Hepatocyte (in vitro differentiated cells): ENCODE measurements at places on chromosomes 12 and 14. TPM values are rescaled to one million over a fixed set of nuclear protein-coding genes. Genes with fewer than 3 reads are reported as not detected.

DNA sequence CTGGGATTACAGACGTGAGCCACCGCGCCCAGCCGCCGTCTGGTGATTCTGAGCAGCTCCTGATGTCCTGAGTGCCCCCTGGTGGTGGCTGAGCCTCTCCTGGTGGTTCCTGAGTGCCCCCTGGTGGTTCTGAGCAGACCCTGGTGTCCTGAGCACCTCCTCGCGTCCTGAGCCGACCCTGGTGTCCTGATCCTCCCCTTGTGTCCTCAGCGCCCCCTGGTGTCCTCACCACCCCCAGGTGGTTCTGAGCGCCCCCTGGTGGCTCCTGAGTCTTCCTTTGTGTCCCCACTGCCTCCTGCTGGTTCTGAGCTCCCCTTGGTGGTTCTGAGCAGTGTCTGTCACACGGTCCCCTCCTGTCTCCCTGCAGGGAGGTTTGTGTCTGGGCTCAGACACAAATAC is 1304.9 kb downstream of the TMEM121 start:
- no peaks in the 10 kb centered on the region for H3K36me3 ChIP-seq
- no peaks in the 10 kb centered on the region for H3K27me3 ChIP-seq

DNA sequence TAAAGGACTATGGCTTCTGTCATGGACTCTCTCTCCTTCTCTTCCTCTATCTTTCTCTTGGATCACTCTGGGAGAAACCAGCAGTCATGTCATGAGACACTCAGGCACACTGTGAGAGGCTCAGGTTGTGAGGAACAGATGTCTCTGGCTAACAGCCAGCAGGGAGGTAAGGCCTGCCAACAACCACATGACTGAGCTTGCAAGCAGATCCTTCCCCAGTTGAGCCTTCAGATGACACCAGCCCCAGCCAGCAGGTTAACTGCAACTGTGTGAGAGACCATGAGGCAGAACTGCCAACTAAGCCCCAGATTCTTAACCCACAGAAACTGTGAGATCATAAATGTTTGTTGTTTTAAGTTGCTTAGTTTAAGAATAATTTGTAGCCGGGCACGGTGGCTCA is 90.6 kb downstream of the VCPKMT start:
- H3K4me1 ChIP-seq: no peaks in the 10 kb centered on the region
- no peak overlapping the region for H3K27ac ChIP-seq
- H3K36me3 ChIP-seq: no peaks in the 10 kb centered on the region

DNA sequence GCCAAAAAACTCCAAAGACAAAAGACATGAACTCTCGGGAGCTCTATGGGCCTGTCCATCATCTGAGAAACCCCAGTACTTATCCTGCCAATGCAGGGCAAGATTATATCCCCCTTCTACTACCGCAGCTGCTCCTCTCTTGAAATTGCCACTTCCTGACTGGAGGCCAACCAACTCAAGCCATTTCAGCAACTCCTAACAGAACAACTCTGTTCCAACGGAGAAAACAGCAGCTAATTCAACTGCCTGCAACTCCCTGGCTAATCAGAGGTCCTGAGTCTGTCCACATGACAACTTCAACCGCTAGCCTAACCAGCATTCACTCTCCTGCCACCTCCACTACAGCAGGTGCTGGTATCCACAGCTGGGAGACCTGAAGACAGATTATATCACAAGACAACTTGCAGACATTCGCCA is 24.1 kb downstream of the CEP83 start:
- no peak for DNase-seq
- no peak overlapping the region for H3K27ac ChIP-seq
- no peaks in the 10 kb centered on the region for H3K36me3 ChIP-seq
- no peaks in the 10 kb centered on the region for H3K27me3 ChIP-seq
- no peaks in the 10 kb centered on the region for H3K4me1 ChIP-seq

- peaks cover 41% of the 10 kb centered on the region for H3K27me3 ChIP-seq
- no peak for DNase-seq
- H3K27ac ChIP-seq: peak overlapping the region; percentile 19
Measured at GRCh38 chr12:57229046-57229633, 371 bp upstream of the SHMT2 start.

DNA sequence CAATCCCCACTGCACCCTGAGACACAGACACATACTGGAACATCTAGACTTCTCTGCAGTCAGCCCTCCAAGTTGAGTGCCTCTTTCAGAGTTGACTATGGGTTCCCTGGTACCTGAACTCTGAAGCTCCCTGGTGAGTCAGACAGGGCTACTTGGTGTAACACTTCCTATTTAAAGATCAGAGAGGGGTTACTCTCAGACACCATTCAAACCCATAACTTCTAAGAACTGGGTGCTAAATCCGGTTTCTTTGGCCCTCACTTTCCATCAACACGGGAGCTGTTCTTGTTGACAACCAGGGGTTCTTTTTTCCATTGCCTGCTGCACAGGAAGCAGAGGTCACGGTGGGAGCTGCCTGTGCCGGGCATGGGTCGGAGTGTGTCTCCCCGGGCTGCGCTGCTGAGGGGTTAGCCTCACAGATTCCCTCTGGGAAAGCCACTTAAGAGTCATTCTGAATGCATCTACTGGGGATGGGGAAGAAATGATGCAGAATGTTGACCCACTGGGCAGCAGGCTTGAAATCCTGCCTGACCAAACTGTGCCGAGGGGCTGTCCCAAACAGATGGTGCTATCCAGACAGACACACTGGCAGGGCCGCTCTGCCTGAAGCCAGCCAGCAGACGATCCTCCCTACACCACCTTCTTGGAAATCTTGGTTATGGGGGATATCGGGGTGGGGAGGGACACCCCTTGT is 74.1 kb downstream of the PITPNM2 start:
- H3K4me1 ChIP-seq: peaks cover 14% of the 10 kb centered on the region
- H3K36me3 ChIP-seq: no peaks in the 10 kb centered on the region
- no peaks in the 10 kb centered on the region for H3K27me3 ChIP-seq
- no peak overlapping the region for H3K4me3 ChIP-seq
- peak overlapping the region; percentile 48 for H3K27ac ChIP-seq

DNA sequence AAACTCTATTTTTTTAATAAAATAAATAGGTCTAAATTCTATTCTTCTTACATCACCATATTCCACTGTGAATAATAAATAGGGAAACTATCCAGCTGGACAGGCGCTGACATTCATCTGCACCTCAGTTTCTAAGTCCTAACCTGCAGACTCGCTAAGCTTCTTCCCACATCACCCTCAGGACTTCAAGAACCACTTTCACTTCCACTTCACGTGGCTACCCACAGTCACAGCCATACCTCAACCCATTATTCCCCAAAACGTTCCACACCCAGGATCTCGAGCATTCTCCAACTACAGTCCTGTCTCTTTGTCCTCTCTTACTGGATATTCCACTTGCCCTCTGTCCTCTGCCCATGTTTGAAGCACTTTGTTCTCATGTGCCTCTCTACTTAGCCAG is 71.1 kb downstream of the C2CD5 start:
- H3K4me3 ChIP-seq: no peak overlapping the region
- no peaks in the 10 kb centered on the region for H3K4me1 ChIP-seq
- no peak overlapping the region for H3K27ac ChIP-seq
- no peak for DNase-seq
- no peaks in the 10 kb centered on the region for H3K27me3 ChIP-seq
- no peaks in the 10 kb centered on the region for H3K36me3 ChIP-seq

- no peak overlapping the region for H3K4me3 ChIP-seq
- DNase-seq: no peak
- no peak overlapping the region for H3K27ac ChIP-seq
- H3K27me3 ChIP-seq: no peaks in the 10 kb centered on the region
- no peaks in the 10 kb centered on the region for H3K36me3 ChIP-seq
Measured at GRCh38 chr12:104578453-104578852, 121.7 kb downstream of the CHST11 start.

DNA sequence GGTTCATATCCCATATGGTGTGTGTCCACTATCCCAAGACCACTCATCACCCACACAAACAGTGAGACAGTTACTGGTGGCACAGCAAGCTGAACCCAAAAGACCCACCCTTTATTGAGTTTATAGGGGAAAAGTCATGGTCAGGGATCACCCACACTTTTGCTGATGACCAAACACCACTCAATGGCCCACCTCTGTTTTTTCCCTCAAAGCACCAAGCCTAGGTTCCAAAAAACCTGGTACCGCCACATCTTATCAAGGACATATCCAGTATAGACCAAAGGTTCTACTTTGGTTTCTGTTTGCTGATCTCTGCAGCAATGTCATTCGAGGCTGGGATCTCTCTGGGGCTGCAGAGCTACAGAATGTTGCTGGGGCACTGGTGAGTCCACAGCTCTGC is 19.7 kb upstream of the OR6S1 start:
- H3K36me3 ChIP-seq: no peaks in the 10 kb centered on the region
- H3K27ac ChIP-seq: no peak overlapping the region
- H3K4me1 ChIP-seq: no peaks in the 10 kb centered on the region
- no peak overlapping the region for H3K4me3 ChIP-seq

GRCh38 chr14:61754627-61755381 is 7.4 kb upstream of the SNAPC1 start:
- H3K4me3 ChIP-seq: no peak overlapping the region
- H3K4me1 ChIP-seq: no peaks in the 10 kb centered on the region
- no peak overlapping the region for H3K27ac ChIP-seq
- no peaks in the 10 kb centered on the region for H3K27me3 ChIP-seq
- no peak for DNase-seq

- no peaks in the 10 kb centered on the region for H3K4me1 ChIP-seq
- no peak overlapping the region for H3K4me3 ChIP-seq
- H3K36me3 ChIP-seq: no peaks in the 10 kb centered on the region
- H3K27me3 ChIP-seq: peaks cover 3% of the 10 kb centered on the region
- no peak overlapping the region for H3K27ac ChIP-seq
Measured at GRCh38 chr14:92391726-92392125, 68.8 kb downstream of the SLC24A4 start.

GRCh38 chr12:97910559-97910958 is 448.0 kb downstream of the RMST start:
- H3K4me1 ChIP-seq: no peaks in the 10 kb centered on the region
- H3K27ac ChIP-seq: no peak overlapping the region
- H3K36me3 ChIP-seq: no peaks in the 10 kb centered on the region
- H3K27me3 ChIP-seq: no peaks in the 10 kb centered on the region
- no peak overlapping the region for H3K4me3 ChIP-seq

- H3K27me3 ChIP-seq: no peaks in the 10 kb centered on the region
- peak overlapping the region; percentile 30 for H3K27ac ChIP-seq
- H3K36me3 ChIP-seq: no peaks in the 10 kb centered on the region
Measured at GRCh38 chr12:26317942-26318575, 122.7 kb downstream of the SSPN start.

NTS gene
- total RNA-seq: 18.4 and 18.9 TPM in 2 replicates

C12orf50 gene
- total RNA-seq: 0.40 TPM in 1 of 2 replicates, not detected in the other

MYF5 gene
- total RNA-seq: not detected in 2 replicates

RHOJ gene
- 3.2 and 9.6 TPM in 2 replicates for total RNA-seq

MYF6 gene
- 0.30 TPM in 1 of 2 replicates, not detected in the other for total RNA-seq

SSTR1 gene
- 6.0 and 7.3 TPM in 2 replicates for total RNA-seq

ZDHHC22 gene
- 0.04 TPM in 1 of 2 replicates, not detected in the other for total RNA-seq

NACA gene
- total RNA-seq: 1,295 and 1,361 TPM in 2 replicates

ACRBP gene
- 0.20 and 0.68 TPM in 2 replicates for total RNA-seq

NFATC4 gene
- total RNA-seq: 37.8 and 45.0 TPM in 2 replicates

LPAR5 gene
- 0.60 and 1.0 TPM in 2 replicates for total RNA-seq

KRT83 gene
- total RNA-seq: not detected in 2 replicates
